ENCODE measurements at places on chromosomes 2 and 18.

DNA sequence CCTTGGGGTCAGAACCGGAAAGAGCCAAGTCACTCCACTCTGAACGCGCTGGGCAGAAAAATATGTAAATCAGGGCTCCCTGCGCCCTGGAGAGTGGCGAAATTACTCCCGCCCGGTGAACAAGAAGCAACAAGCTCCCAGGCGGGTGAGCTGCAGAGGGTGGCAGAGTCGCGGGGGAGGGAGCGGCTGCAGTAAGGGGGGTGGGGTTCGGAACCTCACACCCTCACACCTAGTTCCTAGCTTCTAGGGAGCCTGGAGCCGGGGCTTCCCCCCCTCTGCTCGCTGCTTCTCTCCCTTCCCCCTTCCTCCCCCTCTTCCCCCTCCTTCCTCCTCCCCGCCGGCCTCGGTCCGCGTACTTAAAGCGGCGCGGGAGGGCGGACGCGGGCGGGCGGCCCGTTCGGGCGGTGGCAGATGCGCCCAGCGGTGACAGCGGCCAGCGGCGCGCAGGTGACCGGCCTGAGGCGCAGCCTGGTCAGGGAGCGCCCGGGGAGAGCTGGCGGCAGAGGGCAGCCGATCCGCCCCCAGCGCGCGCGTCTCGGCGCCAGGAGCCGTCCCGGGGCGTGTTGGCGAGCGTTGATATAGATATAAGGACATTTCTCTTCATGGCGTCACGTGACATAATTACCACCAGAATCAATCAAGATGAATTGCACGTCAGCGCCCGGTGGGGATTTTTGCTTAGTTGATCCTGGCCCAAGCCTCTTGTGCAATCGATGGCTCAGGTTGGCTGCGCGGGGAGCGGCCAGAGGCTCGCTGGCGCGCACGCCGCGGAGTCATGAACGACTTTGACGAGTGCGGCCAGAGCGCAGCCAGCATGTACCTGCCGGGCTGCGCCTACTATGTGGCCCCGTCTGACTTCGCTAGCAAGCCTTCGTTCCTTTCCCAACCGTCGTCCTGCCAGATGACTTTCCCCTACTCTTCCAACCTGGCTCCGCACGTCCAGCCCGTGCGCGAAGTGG lies at the start of gene HOXD11:
TSS of gene HOXD11 (plus strand) at position 700 of the 959 bp plus-strand sequence. CDS start at position 776, 76 bp downstream.
- peak; percentile 73 for DNase-seq

GRCh38 chr2:100619951-100620350 lies 57.2 kb downstream of the PDCL3 start:
- no peak for DNase-seq

- peak; percentile 20 for DNase-seq
These were observed 290.2 kb downstream of the LPIN1 start for GRCh38 chr2:12036640-12036983.

DNA sequence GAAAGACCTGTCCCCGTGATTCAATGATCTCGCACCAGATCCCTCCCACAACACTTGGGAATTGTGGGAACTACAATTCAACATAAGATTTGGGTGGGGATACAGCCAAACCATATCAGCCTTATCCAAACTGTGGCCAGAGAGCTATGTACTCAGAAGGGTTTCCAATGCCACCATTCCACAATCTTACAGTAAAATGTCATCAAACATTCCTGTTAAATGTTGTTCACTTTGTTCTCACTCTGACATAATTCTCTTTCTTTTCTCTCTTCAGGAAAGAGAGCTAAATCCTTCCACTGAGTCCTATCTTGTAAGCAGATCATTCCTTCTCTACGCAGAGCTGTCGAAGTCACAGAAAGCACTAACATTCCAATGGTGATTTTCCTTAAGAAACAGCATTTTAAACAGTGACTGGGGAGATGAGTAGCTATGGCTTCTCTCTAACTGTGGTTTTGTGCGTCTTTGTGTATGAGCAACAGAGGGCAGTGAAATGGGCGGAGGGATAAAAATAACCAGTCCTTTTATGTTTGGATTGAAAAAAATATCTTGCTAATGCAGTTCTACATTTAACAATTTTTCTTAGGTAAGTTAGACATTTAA lies 684.7 kb downstream of the EPHA4 start:
- DNase-seq, result no peak

GRCh38 chr2:94762600-94762999 lies 108.6 kb upstream of the TEKT4 start:
- no peak for DNase-seq

- no peak for DNase-seq
These were observed 2.3 kb downstream of the KRCC1 start for GRCh38 chr2:88053296-88053695.

DNA sequence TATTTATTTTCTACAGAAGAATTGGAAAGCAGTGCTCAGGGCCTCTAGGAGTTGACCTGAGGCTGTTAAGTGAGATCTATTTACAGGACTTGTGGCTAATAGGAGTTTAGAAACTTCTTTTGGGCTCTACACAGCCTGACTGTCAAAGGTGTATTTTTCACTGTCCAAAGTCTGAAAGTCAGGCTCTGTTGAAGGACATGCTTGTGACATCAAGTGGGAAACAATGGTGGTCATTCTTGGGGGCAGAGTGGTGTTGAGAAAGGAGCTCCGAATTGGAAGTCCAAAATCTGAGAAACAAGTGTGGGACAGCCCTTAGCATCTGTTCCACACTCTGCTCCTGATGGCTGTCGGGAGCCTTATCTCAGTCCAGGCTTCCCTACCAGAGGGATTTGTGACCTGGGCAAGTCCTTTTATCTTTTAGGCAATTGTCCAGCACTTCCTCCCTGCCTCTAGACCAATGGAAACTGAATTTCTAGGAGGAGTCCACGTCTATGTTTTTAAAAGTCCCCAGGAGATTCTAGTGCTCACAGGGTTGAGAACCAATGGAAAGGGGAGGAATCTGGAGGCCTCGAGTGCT lies 76.4 kb downstream of the LIPG start:
- DNase-seq, result no peak

DNA sequence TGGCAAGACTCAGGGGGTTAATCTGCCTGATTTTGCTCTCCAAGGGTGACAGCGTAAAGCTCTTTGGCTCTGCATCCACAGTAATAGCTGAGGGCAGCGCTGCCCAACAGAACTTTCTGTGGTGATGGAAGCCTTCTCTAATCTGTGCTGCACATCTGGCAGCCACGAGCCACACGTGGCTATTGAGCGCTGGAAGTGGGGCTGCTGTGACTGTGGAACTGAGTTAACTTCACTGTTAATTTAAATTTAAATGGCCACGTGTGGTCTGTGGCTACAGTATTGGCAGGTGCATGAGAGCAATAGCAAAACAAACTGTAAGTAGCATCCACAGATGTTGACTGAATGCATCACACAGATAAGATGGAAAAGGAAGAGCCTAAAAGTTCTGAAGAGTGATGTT lies 47.3 kb upstream of the TMEM200C start:
- no peak for DNase-seq

- no peak for DNase-seq
These were observed 13.1 kb downstream of the STARD7 start for GRCh38 chr2:96195410-96196066.

DNA sequence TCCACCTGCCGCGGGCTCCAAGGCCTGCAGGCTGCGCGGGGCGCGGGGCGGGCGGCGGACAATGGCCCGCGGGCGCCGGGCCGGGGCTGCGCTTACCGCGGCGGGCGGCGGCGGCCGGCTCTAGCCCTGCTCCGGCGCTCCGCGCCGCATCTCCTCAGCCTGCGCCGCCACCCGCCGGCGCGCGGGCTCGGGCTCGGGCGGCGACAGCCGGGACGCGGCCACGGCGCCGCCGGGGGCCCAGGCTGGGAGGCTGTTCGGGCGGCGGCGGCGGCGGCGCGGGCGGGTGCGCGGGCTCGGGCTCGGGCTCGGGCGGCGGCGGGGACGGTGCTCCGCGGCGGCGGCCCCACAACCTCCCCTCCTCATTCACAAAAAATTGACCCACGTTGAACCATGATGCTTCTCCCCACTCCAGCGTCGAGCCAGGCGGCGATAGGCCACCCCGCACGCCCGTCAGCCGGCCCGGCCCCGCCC lies at the start of gene HDAC4:
TSS of gene HDAC4 (minus strand) at position 425 of the 471 bp plus-strand sequence. CDS start 48,321 bp downstream, outside the sequence.
- DNase-seq, result no peak

GRCh38 chr2:105287692-105288091 lies 41.8 kb downstream of the TGFBRAP1 start:
- no peak for DNase-seq

DNA sequence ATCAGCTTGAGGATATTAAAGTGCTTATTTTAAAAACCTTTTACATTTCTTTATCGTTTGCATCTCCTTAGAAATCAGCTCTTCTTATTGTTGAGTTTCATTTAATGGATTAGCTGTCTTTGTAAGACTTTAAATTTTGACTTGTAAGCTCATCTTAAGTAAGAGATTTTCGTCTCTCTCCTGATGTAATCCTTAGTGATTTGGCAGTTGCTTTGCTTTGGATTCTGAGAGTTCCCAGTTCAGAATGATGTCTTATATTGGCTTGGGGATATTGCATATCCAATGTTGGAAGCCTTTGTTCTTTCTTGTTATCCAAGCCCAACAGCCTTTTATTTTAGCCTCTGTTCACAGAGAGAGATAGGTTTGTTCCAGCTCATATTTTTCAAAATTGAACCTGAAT lies 212.1 kb downstream of the ARL6IP6 start:
- no peak for DNase-seq

DNA sequence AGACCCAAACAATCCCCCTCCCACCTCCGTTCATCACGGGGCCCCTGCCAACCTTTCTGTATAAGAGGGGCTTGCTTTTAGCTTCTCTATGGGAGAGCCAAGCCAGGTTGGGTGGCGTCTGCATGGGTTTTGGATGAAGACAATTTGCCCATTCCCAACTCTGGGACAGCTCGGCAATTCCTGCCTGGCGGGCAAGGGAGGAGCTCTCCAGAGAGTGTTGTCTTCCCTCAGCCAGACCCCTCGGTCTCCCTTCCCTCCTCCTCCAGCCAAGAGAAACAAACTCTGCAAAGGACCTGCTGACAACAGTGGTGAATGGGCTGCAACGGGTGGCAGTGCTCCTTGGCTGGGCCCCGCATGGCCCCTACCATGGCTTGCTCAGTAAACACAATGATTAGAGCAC lies 267.2 kb upstream of the HDAC4 start:
- no peak for DNase-seq

- DNase-seq, result no peak
These were observed 18.6 kb upstream of the MBP start for GRCh38 chr18:77151033-77151771.

GRCh38 chr2:38740851-38741731 lies 10.1 kb downstream of the SRSF7 start:
- DNase-seq, result no peak

- DNase-seq, result no peak
These were observed 41.6 kb downstream of the ANKRD44 start for GRCh38 chr2:197268786-197269584.

DNA sequence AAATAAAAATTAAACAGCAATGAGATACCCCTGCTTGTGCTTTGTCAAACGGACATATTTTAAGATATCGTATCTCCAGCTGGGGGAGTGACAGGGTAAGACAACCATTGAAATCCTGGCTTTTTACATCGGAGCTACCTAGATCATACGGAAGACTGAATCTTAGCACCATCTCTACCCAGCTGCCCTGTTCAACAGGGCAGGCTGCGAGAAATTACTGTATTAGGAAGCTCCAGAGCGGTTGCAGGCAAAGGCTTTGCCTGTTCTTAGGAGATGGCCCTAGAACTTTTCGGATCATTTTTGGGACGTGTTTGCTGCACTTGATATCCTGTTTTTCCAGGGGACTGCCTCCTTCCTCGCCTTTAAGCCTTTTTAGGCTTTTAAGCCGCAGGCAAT lies 2.0 kb upstream of the PRKCE start:
- DNase-seq, result no peak

- no peak for DNase-seq
These were observed 45.6 kb upstream of the BZW1 start for GRCh38 chr2:200765995-200766660.

DNA sequence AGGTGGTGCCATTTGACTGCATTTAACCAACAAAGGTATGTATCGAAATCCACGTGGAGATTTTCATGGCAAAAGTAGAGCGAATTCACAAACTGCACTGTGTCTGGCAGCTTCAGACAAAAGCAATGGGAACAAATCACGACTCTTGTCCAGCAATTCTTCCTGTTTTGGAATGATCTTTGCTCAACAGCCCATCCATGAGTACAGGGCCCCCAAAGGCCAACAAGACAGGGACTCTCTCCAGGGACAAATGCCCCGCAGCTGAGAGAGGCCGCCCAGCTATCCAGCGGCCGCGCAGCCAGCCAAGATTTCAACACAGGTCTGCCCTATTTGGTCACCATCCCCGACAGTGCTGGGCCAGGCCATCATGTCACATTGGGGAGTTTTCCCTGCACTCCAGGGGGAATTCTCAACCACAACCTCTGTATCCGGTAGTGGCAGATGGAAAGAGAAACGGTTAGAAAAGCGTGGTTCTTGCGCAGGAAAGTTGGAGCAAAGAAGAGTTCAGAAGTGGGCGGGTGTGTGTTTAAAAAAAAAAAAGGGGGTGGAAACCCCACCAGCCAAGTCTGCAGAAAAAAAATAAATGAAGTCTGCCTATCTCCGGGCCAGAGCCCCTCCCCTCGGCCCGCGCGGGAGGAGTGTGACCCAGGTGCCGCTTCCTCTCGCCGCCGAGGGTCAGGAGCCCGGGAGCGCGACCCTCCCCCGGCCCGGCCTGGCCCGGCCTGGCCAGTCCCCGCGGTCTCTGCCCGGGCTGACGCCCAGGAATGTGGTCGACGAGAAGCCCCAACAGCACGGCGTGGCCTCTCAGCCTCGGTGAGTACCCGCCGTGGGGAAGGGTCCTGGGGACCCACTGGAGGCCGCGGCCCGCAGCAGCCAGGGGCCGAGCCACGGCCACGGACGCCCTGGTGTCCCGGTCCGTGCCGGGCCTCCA lies at the start of gene GYPC:
TSS of gene GYPC (plus strand) at position 659 of the 931 bp plus-strand sequence. CDS start at position 765, 106 bp downstream.
- DNase-seq, result no peak

DNA sequence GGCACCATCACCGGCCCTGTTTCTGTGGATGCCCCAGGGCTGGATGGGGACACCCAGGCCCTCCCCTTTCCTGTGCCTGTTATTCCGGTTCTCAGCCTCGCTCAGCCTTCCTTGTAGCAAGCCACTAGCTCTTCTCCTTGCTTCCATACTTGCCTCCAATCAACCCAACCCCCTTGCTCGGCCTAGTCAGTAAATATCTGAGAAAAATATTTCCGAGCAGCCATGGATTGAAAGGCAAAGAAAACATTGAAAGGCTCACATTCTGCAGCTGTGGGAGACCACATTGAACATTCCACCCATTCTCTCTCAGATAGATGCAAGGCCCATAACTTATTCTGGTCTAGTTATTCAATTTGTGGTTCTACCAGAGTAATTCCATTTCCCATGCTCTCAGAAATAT lies 114.9 kb downstream of the SPP2 start:
- no peak for DNase-seq

GRCh38 chr2:69645921-69646320 lies 2.4 kb upstream of the AAK1 start:
- no peak for DNase-seq

DNA sequence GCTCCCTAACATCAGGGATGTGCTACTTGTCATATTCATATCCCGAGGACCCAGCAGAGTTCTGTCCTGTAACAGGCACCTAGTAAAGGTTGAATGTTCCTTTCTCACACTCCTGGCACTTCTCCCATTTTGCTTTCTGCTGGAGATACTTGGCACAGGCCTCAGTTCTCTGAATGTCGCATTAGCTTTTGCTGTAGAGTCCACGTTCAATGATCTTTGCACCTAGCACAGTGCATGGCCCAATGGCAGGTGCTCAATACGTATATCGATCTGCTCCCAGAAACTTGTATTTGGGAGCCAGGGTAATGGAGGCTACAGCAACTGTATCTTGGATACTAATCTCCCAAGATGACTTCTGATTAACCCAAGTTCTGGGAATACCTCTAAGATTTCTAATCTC lies 24.8 kb upstream of the VPS4B start:
- no peak for DNase-seq

Data from NCI-H526 treated with DMSO at 0.1 percent for 48 hours (cell line).